ENCODE measurements at places on chromosomes 12 and 14.

- no peak overlapping the region for H3K4me3 ChIP-seq
- H3K27ac ChIP-seq, result peak overlapping the region; percentile 81
- DNase-seq, result no peak
- H3K27me3 ChIP-seq, result no peaks in the 10 kb centered on the region
- H3K4me1 ChIP-seq, result peaks cover 6% of the 10 kb centered on the region
These were observed 14.9 kb upstream of the CELA1 start for GRCh38 chr12:51361161-51362016.

DNA sequence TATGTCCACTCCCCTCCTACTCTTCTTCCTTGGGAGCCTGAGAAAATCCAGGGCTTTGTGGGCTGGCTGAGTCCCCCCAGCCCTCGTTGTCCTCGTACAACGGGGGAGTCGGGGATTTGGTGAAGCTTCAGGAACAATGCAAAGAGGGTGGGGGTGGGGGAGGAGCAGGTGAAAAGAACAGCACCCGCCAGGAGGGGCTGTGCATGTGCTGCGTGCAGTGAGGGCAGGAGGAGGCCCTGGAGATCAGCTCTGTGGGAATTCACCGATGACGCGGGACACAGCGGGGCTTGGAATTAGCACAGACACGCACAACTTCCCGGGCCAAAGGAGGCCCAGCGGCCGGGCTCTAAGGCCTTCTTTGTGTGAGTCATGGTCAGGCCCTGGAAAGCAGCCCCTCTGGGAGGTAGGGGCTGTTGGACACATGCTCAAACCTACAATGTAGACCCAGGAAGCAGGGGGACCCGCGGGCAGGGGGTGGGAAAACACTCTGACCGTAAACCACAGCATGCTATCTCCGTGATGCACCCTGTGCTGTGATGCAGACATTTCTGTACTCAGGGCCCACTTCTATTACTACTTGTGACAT lies 32.8 kb downstream of the RBM19 start:
- H3K36me3 ChIP-seq, result peaks cover 3% of the 10 kb centered on the region
- H3K27ac ChIP-seq, result peak overlapping the region; percentile 87
- H3K27me3 ChIP-seq, result no peaks in the 10 kb centered on the region
- no peak for DNase-seq
- H3K4me3 ChIP-seq, result no peak overlapping the region

- H3K27ac ChIP-seq, result no peak overlapping the region
- no peak overlapping the region for H3K4me3 ChIP-seq
- no peaks in the 10 kb centered on the region for H3K36me3 ChIP-seq
- no peaks in the 10 kb centered on the region for H3K4me1 ChIP-seq
These were observed 28.1 kb downstream of the TRPV4 start for GRCh38 chr12:109804820-109805761.

DNA sequence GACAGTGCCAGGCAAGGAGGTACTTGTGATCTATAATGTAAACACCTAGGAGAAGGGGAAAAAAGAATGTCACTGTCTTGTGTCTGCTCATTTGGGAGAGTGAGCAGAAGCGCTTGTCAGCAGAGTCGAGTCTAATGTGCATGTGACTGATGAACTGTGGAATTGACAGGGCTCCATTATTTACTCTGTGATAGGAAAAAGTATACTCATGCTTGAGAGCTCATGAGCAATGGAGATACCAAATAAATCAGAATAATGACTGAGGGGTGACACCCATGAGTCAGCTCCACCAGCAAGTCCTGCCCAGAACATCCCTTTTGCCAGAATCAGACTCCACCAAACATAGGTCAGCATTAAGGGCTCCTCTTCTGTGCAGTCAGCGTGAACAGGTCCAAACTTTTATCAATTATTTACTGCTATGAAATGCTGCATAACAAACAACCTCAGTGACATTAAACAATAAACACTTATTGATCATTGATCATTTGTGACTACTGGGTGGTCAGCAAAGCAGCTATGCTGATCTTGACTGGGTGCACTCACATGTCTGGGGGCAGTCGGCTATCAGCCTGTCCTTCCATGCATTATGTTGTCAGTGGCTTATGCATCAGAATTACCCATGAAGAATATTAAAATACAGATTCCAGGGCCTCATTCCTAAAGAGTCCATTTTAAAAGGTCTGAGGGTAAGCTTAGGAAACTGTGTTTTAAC lies 29.2 kb upstream of the WSCD2 start:
- H3K27me3 ChIP-seq, result peaks cover 20% of the 10 kb centered on the region
- H3K27ac ChIP-seq, result no peak overlapping the region
- H3K4me1 ChIP-seq, result peaks cover 1% of the 10 kb centered on the region

- H3K27me3 ChIP-seq, result no peaks in the 10 kb centered on the region
- H3K4me1 ChIP-seq, result peaks cover 1% of the 10 kb centered on the region
- DNase-seq, result no peak
- H3K27ac ChIP-seq, result no peak overlapping the region
- no peaks in the 10 kb centered on the region for H3K36me3 ChIP-seq
- no peak overlapping the region for H3K4me3 ChIP-seq
These were observed 270.8 kb downstream of the FOXG1 start for GRCh38 chr14:29037411-29037810.

- peak overlapping the region; percentile 69 for H3K27ac ChIP-seq
- no peak for DNase-seq
- peaks cover 13% of the 10 kb centered on the region for H3K36me3 ChIP-seq
- no peak overlapping the region for H3K4me3 ChIP-seq
- H3K4me1 ChIP-seq, result no peaks in the 10 kb centered on the region
- H3K27me3 ChIP-seq, result no peaks in the 10 kb centered on the region
These were observed 25.6 kb downstream of the ALDH2 start for GRCh38 chr12:111792155-111792855.

DNA sequence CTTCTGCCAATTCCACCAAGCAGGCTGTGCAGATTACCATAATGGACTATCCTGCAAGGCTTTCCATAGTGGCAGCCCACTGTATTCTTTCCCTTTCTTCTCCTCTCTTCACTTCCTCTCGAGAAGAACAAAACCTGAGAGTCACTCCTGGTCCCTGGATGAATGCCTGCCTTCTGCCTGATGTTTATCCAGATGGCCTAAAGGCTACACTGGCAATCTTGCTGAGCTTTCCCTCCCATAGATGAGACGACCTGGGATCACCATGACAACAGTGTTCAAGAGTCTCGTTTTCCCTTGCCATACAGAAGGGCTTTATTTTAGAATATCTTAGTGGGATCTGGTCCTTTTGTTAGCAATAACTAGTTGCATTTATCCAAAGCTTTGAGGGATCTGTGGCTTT lies 142.3 kb downstream of the RTN1 start:
- H3K4me3 ChIP-seq, result no peak overlapping the region
- no peak overlapping the region for H3K27ac ChIP-seq
- H3K27me3 ChIP-seq, result no peaks in the 10 kb centered on the region
- no peaks in the 10 kb centered on the region for H3K36me3 ChIP-seq
- DNase-seq, result no peak
- H3K4me1 ChIP-seq, result no peaks in the 10 kb centered on the region

DNA sequence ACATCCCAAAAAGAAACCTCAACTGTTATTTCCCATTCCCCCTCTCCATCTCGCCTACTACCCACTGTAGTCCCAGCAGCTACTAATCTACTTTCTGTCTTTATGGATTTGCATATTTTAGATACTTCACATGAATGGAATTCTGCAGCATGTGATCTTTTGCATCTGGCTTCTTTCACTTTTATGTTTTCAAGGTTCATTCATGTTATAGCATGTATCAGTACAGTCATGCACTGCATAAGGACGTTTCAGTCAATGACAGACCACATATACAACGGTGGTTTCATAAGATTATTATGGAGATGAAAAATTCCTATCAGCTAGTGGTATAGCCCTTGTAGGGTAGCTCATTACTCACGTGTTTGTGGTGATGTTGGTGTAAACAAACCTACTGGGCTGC lies 24.5 kb downstream of the PCNX4 start:
- H3K4me1 ChIP-seq, result no peaks in the 10 kb centered on the region
- no peak overlapping the region for H3K4me3 ChIP-seq
- H3K27ac ChIP-seq, result no peak overlapping the region
- DNase-seq, result no peak
- H3K36me3 ChIP-seq, result peaks cover 13% of the 10 kb centered on the region

DNA sequence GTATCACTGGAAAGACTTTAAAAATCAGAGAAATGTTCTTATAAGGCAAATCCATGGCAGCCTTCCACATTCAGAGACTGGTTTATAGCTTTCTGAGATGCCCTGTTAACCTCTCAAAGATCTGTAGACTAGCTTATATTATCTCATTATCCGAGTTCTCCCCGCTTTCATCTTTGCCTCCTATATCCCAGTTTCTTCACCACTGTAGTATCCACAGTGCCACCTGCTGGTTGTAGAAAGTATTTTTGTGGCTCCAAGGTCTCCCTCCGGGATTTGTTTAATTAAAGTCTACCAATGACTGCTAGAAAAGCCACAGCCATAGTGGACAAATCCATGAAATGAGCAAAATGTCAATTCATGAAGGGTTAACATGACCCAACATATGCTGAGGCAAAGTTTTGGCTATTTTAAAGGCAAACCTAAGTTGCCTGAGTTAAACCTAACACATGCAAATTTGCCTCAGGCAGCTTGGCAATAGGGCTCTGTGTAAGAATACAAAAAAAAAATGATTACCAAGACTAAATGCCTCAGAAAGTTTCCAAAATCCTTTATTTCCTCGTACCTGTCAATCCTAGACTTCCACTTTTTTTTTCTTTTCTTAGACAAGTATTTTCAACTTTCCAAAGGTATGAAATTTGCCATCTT lies 218.8 kb upstream of the BMP4 start:
- peak; percentile 53 for DNase-seq

DNA sequence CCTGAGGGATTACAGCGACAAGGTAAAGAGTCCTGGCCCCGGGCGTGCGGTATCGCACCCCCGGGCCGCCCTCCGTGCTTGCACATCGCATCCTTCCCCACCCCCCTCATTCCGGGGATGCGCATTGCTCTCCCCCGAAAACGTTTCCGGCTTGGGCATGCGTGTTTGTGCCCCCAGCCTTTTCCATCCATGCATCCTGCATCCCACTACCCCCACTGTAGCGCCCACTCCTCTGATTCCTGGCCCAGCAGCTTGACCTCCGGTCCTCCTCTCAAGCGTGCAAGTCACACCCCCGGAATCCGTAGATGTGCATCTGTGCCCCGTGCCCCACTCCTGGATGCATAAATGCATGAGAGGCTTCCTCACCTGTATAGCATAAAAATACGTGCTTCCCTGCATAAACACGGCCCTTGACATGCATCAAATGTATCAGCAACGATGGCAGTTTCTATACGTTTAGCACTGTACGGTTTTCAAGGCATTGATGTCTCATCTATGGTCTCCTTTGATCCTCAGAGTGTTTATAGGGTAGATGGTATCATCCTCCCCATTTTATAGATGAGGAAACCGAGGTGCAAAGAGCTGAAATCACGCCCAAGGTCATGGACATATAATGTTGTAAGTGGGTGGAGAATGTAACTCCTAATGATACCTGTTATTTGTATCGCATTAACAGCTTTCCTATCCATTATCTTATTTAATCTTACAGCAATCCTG lies 484 bp downstream of the RIC8B start:
- no peaks in the 10 kb centered on the region for H3K27me3 ChIP-seq
- peaks cover 2% of the 10 kb centered on the region for H3K36me3 ChIP-seq
- no peak for DNase-seq
- peak overlapping the region; percentile 100 for H3K27ac ChIP-seq

DNA sequence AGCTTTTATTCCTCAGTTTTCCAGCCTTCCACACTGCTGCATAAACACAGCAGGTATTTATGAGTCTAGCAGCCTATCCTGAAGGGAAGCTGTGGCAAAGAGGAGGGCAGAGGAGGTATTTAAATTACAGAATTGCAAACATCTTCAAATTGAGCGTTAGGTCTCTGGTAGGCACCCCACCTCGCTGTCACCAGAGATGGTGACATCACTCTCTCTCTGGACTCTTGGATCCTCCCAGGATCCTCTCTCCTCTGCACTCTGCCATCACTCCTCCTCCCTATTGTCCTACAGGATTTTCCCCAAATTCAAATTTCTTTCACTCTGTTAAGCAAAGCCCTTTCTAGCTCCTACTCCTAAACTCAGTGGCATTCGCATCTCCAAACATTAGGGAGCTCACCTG lies 6.7 kb downstream of the PLEKHD1 start:
- no peak for DNase-seq
- no peak overlapping the region for H3K27ac ChIP-seq
- H3K4me3 ChIP-seq, result no peak overlapping the region
- H3K4me1 ChIP-seq, result no peaks in the 10 kb centered on the region

GRCh38 chr12:116897476-116897875 lies 13.3 kb upstream of the FBXW8 start:
- no peaks in the 10 kb centered on the region for H3K4me1 ChIP-seq
- no peak overlapping the region for H3K4me3 ChIP-seq
- no peak overlapping the region for H3K27ac ChIP-seq

- H3K4me3 ChIP-seq, result no peak overlapping the region
- no peak overlapping the region for H3K27ac ChIP-seq
- peaks cover 3% of the 10 kb centered on the region for H3K36me3 ChIP-seq
- DNase-seq, result no peak
These were observed 43.2 kb downstream of the MLXIP start for GRCh38 chr12:122121745-122122144.

DNA sequence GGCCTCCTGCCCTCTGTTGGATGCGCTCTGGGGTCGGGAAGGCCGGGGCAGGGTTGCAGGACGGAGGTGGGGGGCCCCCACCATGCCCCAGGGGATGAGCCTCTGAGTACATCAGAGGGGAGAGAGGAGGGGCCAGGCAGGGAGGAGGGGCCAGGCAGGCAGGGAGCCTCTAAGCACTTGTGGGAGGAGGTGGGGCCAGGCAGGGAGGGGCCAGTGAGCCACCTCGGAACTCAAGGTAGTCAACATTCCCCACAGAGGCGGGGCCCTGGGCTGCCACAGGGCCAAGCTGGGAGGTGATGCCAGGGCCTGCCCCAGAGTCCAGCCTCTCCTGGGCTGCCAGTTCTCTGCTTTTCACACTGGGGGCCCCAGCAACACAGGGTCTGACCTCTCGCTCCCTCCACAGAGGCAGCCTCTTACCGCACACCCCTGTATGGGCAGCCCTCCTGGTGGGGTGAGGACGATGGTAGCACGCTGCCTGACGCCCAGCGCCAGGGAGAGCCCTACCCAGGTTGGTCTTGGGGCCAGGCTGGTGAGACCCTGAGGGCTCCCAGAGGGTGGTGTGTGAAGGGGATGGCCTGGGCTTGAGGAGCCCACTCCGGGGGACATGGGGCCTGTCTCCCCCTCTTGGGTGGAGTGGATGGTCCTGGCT lies 17.4 kb downstream of the CEP170B start:
- no peak overlapping the region for H3K4me3 ChIP-seq
- H3K36me3 ChIP-seq, result peaks cover 4% of the 10 kb centered on the region
- H3K4me1 ChIP-seq, result no peaks in the 10 kb centered on the region
- H3K27me3 ChIP-seq, result no peaks in the 10 kb centered on the region

All from progenitor cell of endocrine pancreas (in vitro differentiated cells).